ENCODE measurements at places on chromosomes 16 and 17.

GRCh38 chr17:36727577-36727976, 126.2 kb downstream of the MRM1 start:
- no peak for DNase-seq

DNA sequence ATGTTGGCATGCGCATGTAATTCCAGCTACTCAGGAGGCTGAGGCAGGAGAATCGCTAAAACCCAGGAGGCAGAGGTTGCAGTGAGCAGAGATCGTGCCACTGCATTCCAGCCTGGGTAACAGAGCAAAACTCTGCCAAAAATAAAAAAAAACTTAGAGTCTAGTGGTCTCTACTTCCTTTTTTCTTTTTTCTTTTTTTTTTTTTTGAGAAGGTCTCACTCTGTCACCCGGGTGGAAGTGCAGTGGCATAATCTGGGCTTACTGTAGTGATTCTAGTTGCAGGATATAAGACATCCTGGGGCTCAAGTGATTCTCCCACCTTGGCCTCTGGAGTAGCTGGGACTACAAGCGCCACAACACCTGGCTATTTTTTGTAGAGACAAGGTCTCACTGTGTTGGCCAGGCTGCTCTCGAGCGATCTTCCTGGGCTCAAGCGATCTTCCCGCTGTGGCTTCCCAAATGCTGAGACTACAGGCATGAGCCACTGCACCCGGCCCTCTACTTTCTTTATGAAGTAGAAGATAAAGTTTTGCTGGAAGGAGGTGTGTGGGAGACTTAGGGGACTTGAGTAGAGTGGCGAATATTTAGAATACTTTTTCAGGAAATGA, 47.9 kb upstream of the TAOK1 start:
- no peak for DNase-seq

DNA sequence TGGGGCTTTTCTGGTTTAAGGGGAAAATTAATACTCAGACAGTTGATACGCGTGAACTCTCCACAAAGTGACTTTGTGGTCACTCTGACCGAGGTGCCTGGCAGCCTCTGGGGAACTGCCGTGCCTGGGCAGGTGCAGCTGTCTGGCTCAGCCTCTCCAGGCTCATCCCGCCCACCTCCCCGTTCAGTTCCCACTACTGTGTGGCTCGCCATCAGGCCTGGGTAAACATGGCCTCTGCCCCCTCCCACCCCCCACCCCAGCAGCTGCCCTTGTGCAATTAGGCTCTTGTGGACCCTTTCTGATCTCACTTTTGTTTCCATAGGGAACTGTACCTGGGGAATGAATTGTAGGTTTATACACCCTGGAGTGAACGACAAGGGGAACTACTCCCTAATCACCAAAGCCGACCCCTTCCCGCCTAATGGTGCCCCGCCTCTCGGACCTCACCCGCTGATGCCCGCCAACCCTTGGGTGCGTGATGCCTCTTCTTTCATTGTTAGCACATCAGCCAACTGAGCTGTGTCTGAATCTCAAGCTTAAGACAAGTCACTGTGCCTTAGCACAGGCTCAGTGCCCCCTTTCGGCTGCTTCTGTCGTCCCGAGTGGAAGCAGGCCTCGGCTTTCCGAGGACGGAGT, 27.8 kb downstream of the ZC3H18 start:
- no peak for DNase-seq

DNA sequence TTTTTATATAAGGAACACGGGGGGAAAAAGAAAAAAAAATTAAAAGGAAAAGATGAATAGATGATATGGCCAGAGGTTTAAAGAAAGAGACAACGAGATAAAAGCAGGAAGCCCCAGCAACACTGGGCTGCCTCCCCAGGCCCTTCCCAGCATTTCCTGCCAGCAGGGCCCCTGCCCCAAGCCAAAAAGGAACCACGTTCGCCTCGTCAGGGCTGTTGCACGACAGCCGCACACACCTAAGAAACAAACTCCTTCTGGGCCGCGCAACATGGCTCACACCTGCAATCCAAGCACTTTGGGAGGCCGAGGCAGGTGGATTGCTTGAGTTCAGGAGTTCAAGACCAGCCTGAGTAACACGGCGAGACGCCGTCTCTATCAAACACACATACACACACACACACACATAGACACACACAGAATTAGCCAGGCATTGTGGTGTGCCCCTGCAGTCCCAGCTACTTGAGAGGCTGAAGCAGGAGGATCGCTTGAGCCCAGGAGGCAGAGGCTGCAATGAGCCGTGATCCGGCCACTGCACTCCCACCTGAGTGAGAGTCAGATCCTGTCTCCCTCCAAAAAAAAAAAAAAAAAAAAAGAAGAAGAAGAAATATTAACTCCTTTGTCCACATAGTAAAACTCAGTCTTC, 83.0 kb downstream of the ANKRD11 start:
- DNase-seq = no peak

DNA sequence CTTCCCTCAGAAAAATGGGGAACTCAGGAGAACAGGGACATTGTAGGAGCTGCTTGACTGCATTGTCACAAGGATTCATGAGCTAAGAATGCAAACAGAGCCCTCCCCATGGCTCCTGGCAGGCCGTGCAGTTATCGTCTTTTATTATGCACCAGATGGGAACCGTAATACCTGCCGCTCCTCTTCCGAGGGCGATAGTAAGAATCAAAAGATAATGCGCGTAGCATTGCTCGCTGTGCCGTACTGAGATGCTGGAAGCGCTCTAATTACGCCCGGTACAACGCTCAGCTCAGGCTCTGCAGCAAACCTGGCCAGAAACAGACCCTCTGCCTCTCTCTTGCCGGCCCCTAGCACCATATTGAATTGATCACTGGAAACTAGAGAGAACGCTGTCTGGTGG, 87.1 kb upstream of the PLCG2 start:
- DNase-seq = no peak

GRCh38 chr16:55567382-55567781, 898 bp downstream of the CAPNS2 start:
- DNase-seq = no peak

DNA sequence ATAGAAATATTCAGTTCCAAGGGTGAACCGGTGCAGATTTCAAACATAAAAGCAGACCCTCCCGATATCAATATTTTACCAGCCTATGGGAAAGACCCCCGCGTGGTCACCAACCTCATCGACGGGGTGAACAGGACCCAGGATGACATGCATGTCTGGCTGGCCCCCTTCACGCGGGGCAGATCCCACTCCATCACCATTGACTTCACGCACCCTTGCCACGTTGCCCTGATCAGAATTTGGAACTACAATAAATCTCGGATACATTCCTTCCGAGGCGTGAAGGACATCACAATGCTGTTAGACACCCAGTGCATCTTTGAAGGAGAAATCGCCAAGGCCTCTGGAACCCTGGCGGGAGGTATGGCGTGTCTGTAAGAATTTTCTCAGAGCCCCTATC, 200.0 kb downstream of the KATNIP start:
- no peak for DNase-seq

GRCh38 chr17:78408476-78409050, 30.1 kb downstream of the PGS1 start:
- DNase-seq = no peak

DNA sequence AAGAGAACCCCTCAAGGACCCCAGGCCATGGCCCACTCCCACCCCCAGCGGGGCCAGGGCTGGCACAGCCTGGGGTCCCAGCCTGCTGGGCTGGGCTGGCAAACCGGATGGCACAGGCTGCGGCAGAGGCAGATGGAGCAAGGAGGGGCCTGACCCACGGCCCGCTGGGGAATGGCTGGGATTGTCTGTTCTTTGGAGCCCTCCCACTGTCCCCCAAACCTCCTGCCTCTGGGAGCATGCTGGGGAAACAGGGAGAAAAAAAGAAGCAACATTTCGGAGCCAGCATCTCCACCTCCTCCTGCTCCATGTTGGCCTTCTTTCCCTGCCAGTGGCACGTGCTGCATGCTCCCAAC, 37.1 kb upstream of the LHX1 start:
- no peak for DNase-seq

- DNase-seq = no peak
Observed at GRCh38 chr16:9415545-9415944, 324.1 kb downstream of the HAPSTR1 start.

DNA sequence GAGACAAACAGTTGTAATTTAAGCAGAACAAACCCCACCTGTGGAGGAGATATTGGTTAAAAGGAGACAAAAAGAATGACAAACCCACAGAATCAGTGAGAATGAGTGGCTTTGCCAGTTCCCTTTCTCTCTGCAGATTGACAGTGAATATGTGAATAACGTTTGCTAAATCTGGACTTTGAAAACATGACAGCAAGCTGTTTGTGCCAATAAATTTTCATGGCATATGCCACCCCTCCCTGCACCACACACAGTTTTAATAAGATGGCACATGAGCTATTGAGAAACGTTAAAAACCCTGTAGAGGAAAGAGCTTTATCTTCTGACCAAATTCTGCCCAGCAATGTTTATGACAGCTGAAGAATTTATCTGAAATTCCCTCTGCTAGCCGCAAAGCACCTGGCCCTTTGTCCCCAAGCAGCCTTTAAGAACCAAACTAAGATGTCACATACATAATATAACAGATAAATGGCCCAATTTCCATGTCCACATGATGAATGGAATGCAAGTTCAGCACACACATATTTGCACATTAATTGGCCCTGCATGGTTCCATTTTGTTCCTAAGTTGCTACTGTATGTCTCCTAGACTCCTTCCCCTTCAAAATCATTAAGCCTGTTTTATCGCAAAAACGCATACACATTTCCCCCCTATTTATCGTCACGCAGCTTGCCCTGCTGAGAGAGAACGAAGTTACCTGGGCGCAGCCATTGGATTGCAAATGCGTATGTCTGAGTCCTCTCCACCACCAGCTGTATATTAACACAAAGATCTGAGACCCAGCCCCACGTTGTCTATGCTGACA, 773.5 kb upstream of the EEF2KMT start:
- no peak for DNase-seq

DNA sequence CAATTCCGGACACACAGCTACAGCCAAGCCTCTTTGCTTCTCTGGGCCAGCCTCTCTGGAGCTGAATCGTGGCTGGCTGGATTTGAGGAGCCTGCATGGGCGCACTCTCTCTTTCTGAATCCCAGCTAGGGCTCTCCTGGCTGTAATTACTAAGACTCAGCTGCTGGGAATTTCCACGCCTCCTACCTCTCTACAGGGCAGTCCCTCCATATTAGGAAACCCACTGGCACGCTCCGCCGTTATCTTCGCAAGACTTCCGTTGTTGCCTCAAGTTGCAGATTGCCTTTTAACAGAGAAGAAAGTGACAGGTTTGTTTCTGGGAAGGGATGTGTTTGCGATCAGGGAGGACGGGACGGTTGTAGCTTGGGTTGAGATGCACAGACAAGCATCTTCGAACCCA, 188.4 kb upstream of the NLRP1 start:
- no peak for DNase-seq

DNA sequence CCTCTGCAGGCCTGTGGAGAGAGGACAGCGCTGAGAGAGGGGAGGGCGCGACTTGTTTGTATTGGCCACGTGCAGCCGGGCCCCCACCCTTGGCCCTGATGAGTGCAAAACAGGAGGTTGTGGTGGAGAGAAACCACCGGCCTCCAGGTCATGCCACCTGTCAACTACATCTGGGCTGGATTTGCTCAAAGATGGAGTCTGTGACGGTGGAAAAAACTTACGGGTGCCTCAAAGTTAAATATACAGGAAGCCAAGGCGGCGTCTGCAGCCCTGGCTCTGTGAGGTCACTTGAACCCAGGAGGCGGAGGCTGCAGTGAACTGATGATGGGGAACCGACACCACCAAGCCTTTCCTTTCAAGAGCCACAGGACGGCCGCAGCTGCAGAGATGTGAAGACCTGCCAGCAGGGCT, 15.7 kb downstream of the C16orf74 start:
- no peak for DNase-seq
